Left ventricle myocardium inferior (tissue), 1 donor: ENCODE measurements at places on chromosomes 3 and 15.

DNA sequence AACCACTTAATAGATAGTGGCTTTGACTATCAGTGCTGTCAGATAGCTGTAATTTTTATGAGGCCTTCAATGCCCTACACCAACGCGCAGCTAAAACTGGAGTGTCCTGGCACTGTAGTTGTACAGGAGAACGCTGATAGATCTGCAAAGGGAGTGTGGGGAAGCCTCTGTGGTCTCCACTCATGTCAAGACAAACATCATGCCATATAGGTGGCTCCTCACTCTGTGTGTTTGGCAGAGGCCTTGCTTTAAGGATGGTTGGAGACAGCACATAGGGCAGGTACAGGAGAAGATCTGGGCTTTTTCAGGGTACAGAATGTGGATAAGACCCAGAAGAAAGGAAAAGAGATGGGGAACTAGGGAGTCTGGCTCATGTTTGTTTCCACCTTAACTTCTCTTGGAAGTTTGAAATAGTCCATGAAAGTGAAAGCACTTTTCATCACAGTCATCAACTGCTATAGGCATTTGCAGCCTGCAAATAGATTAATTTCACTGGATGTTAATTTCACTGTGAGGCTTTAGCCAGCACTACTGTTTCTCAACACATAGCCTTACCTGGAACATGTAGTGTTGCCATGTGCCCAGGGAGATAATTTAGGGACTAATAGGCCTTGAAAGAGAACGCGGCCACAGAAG is 425.8 kb upstream of the TBL1XR1 start:
- no peak for DNase-seq

DNA sequence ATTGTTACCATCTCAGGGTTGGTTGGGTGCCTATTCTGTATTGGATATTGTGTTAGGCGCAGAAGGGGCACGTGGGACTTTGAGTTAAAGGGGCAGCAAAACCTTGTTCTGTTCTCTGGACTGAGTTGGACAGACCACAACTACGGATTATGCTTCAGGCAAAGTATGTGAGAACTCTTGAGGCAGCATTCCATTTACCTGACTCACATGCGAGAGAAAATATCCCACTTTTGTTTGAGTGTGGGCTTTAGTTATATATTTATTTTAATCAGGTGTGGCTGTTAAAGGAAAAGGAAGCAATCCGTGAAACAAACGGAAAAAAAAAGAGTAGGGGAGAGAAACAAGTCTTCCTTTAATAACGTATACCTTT is 627 bp upstream of the PLS1 start:
- no peak for DNase-seq

DNA sequence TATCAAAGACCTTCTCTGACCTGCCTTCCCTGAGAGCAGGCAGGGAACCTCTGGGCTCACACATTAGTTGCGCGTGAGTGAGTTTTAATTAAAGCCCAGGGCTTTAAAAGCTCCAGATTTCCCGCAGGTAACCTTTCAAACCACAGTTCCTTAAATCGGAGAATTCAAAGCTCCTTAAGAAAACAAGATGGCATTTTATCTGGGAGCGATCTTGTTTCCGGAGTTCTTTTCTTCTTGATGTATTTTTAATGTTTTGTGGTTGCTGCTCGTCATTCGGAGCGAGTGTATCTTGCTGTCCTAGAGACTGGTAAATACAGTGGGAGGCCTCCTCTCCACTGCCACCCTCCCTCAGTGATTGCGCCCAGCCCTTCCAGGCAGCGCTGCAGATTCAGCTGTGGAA is 284.3 kb downstream of the CLSTN2 start:
- no peak for DNase-seq

DNA sequence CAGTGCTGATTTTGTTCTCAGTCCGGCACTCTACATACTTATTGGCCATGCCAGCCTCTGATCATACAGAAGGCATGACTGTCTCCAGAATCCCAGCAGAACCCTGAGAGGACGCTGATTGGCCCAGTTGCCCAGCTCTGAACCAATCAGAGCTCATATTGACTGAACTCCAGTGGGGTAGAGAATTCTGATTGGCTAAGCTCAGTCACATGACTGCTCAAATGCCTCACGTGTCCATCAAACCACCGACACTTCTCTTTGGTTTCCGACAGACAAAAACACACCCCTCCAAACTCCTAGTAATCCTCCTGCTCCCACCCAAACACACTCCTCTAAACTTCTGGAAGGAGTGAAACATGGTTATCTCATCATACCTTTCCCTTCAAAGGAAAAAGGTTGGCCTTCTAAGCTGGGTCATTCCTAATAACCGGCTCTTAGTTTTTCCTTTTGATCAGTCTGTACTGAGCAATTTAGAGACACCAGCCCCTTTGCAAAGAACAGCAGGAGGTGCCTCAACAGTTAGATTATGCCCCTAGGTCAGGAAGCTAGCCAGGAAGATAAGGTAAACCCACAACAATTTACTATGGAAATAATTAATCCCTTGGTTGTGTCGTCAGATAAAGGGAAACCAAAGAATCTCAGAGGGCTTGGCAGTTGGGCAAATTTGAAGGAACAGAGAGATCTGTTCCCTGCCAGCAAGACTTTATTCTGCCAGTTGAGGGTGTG is 187.8 kb downstream of the TLE3 start:
- no peak for DNase-seq

DNA sequence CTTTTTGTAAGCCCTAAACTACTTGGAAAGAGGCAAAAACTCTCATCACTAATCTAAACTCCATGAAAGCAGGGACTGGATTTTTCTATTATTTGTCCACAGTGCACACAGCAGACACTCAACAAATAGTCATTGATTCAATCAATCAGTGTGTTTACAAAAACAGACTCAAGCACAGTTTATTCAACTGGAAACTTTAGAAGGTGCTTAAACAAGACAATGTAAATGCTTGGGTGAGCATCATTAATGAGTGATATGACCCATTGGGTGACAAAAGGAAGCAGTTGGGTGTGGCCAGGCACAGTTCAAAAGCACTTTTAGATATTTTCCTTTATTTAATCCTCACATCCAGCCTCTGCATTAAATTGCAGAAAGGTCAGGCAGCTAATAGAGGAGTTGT is 32.0 kb upstream of the PPP4R2 start:
- DNase-seq: no peak

DNA sequence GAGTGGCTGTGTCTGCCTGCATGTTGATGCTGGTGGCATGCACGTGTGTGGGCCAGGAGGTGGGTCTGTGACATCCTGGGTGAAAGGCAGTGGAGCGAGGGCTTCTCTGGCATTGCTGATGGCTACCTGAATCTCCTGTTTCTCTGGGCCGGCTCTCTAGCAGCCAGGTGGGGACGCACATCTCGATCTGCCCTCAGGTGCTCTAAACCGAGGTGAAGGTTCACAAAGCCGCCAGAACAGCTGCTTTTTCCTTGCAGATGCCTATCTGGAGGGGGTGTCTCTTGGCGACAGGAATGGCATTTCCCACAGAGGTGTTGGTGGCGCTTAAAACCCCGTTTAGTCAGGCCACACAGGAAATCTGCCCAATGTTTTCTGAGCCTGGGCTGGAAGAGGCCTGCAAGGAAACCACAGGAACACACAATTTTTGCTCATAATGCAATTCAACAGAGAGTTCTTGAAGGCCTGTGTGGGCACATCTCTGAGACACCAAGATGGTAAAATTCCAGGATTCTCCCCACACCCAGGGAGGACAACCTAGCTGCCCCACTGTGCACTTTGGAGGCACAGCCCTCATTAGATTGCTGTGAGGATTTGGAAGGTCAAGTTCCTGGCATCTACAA is 11.9 kb downstream of the TMEM158 start:
- DNase-seq: no peak

DNA sequence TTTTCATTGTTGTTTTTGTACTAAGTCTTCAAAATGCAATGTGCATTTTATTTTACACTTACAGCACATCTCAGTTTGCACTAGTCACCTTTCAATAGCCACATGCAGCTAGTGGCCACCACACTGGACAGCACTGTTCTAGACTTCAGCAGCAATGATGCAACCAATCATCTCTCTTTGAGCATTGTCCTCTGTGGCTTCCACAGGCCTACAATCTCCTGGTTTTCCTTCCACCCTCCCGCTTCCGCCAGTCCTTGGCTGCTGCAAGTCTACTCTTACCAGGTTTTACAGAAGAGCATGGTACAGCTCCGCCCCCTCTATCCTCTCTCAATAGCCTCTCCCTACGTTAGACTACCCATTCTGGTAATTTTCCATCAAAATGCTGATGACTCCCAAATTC is 25.1 kb upstream of the FSIP1 start:
- DNase-seq: no peak

DNA sequence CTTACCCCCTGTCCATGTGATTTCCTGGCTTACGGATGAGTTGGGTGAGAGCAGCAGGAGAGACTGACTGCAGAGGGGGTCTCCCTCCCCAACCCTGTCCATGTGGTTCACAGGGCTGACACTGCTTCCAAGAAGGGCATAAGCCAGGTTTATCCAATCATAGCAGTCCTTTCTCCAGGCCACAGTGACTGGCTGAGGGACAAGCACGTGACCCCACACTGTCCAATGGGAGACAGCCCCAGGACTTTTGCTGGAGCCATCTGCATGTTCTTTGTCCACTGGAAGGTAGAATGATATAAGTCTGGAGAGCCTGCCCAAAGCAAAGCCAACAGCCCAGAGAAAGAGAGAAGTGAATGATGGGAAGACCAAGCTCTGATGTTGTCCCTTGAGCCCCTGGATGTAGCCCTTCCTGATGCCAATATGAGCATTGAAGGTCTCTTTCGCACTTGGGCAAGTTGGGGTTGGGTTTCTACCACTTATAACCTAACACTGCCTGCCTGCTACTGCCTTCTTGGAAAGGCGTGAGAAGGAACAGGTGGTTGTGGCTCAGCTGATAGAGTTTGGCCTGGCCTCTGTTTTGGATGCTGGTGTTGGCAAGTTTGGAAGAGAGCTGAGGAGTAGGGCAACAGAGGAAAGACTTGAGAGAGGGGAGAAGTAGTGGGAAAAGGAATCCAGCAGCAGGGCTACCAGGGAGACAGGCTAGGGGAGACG is 41.3 kb upstream of the GRIP2 start:
- no peak for DNase-seq

GRCh38 chr3:174498638-174499037 is 360.5 kb upstream of the NAALADL2 start:
- DNase-seq: no peak

GRCh38 chr3:42545284-42545900 is 36.4 kb downstream of the SEC22C start:
- DNase-seq: no peak

GRCh38 chr3:52056521-52056967 is at the start of gene DUSP7:
DUSP7 (minus strand) TSS chr3:52056571; CDS start chr3:52056366, 205 bp downstream.
- DNase-seq: peak; percentile 79

GRCh38 chr3:46383951-46384330 is 13.2 kb downstream of the CCR5 start:
- no peak for DNase-seq

- DNase-seq: no peak
These were observed 30.2 kb upstream of the BSN start for GRCh38 chr3:49523756-49524747.

GRCh38 chr3:116280130-116280740 is 165.1 kb downstream of the LSAMP start:
- no peak for DNase-seq
